ENCODE measurements at places on chromosomes 6 and 20. TPM values are rescaled to one million over a fixed set of nuclear protein-coding genes. Genes with fewer than 3 reads are reported as not detected.

Gene BMP7
- 0.10 TPM for polyA plus RNA-seq

Gene PCK1
- polyA plus RNA-seq = not detected

Gene PBOV1
- not detected for polyA plus RNA-seq

Gene CGA
- polyA plus RNA-seq = 0.18 TPM

Gene NMBR
- polyA plus RNA-seq = not detected

Gene FOXS1
- polyA plus RNA-seq = 0.99 TPM

Gene ZNF831
- polyA plus RNA-seq = not detected

Gene TP53INP2
- 4.9 TPM for polyA plus RNA-seq

Gene ZBTB2
- polyA plus RNA-seq = 6.7 TPM

Gene C6orf141
- not detected for polyA plus RNA-seq

Gene SAMHD1
- polyA plus RNA-seq = 5.9 TPM

Gene AGER
- polyA plus RNA-seq = 2.9 TPM

Gene GSTA3
- not detected for polyA plus RNA-seq

Gene RAB44
- polyA plus RNA-seq = 0.12 TPM

Gene KIF13A
- polyA plus RNA-seq = 23.1 TPM

Gene FAM209B
- polyA plus RNA-seq = not detected

Gene MEI4
- not detected for polyA plus RNA-seq

DNA sequence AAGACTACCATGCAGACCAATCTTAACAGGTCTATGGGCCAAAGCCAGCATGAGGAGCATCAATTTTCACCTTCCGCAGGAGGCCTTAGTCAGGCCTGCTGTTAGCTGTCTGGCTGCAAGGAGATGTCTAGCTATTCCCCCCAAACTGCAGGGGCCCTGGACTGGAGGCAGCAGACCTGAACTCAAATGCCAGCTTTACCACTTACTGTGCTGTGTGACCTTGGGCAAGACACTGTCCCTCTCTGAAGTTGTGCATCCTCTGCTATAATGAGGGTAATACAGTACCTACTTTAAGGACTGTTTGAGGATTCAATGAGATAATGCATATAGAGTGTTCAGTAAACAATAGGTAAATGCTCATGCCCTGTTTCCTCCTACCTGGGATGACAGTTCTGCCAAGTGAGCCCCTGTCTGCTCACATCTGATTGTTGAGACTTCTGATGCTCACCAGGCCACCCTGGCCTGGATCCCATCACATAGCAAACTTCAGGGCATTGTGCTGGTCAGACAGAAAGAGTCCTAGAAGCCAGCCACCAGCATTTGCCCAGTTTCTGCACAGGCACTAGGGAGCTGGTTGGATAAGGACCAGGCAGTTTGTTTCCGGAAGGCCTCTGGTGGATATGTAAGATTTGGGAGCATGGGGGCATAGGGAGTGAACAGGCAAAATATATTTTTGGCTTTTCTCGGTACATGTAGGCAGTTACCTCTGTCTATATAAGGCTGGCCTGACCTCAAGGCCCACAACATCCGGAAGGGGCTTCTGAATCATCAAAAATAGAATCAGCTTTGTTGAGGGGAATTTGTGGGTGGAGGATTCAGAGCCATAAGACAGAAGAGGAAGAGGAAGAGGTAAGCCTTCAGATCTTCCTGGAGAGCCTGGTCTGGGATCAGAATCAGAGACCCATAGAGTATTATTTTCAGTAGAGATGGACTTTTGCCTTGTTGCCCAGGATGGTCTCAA is 2.3 kb upstream of the OCSTAMP start:
- H3K4me3 ChIP-seq = no peak overlapping the region
- peaks cover 4% of the 10 kb centered on the region for H3K4me1 ChIP-seq
- no peak overlapping the region for H3K27ac ChIP-seq
- H3K36me3 ChIP-seq = no peaks in the 10 kb centered on the region
- H3K27me3 ChIP-seq = no peaks in the 10 kb centered on the region

GRCh38 chr20:4324611-4325243 is 309.4 kb upstream of the RNF24 start:
- H3K4me1 ChIP-seq = no peaks in the 10 kb centered on the region
- H3K27ac ChIP-seq = no peak overlapping the region
- no peak overlapping the region for H3K4me3 ChIP-seq
- H3K27me3 ChIP-seq = no peaks in the 10 kb centered on the region

GRCh38 chr6:133166766-133167165 is 74.4 kb upstream of the EYA4 start:
- H3K27ac ChIP-seq = no peak overlapping the region
- H3K27me3 ChIP-seq = no peaks in the 10 kb centered on the region
- no peaks in the 10 kb centered on the region for H3K36me3 ChIP-seq
- DNase-seq = no peak

DNA sequence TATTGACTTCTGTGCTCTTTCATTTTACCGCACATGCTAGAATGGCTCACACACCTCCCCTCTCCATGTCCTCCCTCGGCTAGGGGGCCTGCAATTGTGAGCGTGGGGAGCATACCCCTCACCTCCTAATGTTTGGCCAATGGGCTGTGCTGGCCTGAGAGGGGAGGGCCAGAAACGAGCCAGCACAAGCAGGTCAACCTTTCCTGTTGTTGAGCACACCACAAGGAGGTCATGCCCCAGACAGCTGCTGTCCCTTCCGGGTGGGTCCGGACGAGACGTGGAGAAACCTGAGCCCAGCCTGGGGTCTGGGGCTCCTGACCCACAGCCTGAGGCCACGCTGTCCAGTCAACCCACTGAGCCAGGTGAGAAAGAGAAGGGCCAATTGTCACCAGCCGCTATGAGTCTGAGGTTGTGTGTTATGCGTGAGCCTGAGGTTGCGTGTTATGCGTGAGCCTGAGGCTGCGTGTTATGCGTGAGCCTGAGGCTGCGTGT is 77.4 kb downstream of the TTLL2 start:
- H3K4me1 ChIP-seq = no peaks in the 10 kb centered on the region
- no peaks in the 10 kb centered on the region for H3K27me3 ChIP-seq
- no peaks in the 10 kb centered on the region for H3K36me3 ChIP-seq
- no peak for DNase-seq
- H3K27ac ChIP-seq = no peak overlapping the region

DNA sequence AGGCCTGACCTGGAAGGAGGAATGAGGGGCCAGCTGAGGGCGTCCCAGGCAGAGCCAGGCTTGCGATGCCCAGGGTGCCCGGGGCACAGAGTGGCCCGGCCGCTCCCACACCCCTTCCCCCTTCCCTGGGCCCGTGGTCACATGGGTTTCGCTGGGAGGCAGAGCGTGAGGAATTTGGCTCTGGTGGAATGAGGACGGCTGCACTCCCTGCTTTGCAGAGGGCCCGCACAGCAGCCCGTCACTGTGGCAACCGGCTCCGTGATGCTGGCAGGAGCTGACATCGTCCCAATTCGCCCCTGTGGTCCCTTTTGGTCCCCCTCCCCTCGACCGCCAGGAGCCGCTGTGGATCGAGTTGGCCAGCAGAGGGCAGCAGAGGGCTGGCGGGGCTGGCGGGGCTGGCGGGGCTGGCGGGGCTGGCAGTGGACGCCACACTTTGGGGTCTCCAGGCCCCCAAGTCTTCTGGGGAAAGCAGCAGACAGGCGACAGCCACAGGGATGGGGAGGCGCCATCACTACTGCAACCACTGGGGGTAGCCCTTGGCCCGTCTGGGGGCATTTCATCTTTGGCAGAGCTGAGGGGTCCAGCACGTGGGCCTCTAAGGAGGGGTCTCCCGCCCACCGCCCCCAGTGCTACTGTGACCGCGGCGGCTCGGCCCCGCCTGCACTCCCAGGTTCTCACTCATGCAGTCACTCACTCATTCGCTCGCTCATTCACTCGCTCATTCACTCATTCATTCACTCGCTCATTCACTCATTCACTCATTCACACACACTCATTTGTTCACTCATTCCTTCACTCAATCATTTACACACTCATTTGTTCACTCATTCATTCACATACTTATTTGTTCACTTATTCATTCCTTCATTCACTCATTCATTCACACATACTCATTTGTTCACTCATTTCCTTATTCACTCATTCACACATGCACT is 49.7 kb upstream of the BHLHE23 start:
- H3K27ac ChIP-seq = no peak overlapping the region
- DNase-seq = peak; percentile 89
- H3K4me1 ChIP-seq = peaks cover 12% of the 10 kb centered on the region

- H3K4me3 ChIP-seq = no peak overlapping the region
- DNase-seq = no peak
Observed at GRCh38 chr6:152160346-152160745, 352.9 kb downstream of the ESR1 start.

DNA sequence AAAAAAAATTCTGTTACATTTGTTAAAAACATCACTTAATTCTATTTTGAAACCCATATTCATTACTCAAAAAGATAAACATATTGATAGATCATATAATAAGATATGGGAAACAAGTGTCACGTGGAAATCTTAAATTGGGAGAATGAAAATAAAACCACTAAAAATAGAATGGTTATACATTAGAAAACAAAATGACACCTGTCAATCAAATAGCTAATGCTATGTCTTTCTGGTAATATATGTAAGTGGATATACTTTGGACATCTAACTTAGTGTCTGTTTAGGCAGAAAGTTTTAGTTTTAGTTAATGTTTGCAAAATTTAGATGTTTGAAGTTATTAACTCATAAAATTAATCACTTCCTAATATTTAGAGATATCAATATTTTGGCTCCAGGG is 95.1 kb upstream of the SIM1 start:
- no peak for DNase-seq
- peaks cover 19% of the 10 kb centered on the region for H3K36me3 ChIP-seq
- H3K27ac ChIP-seq = no peak overlapping the region
- H3K4me3 ChIP-seq = no peak overlapping the region
- H3K4me1 ChIP-seq = no peaks in the 10 kb centered on the region

- no peak overlapping the region for H3K27ac ChIP-seq
- DNase-seq = no peak
- H3K4me3 ChIP-seq = no peak overlapping the region
- no peaks in the 10 kb centered on the region for H3K27me3 ChIP-seq
Observed at GRCh38 chr20:49729780-49730179, 16.1 kb upstream of the B4GALT5 start.

DNA sequence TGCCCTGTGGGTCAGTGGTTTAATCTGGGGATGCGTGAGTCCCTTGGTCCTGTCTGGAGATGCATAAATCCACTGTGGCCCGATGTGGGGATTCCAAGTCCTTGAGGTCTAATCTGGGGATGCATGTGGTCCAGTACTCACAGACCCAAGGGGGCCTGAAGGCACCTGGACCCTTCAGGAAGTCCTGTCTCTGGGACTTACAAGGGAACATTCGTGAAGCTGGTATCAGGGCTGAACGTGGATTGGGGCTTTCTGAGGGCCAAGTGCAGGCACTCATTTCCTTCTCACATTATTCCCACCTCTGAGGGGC is 25.2 kb upstream of the GTSF1L start:
- DNase-seq = no peak
- no peaks in the 10 kb centered on the region for H3K27me3 ChIP-seq
- no peak overlapping the region for H3K27ac ChIP-seq
- H3K4me3 ChIP-seq = no peak overlapping the region
- H3K4me1 ChIP-seq = peaks cover 3% of the 10 kb centered on the region

DNA sequence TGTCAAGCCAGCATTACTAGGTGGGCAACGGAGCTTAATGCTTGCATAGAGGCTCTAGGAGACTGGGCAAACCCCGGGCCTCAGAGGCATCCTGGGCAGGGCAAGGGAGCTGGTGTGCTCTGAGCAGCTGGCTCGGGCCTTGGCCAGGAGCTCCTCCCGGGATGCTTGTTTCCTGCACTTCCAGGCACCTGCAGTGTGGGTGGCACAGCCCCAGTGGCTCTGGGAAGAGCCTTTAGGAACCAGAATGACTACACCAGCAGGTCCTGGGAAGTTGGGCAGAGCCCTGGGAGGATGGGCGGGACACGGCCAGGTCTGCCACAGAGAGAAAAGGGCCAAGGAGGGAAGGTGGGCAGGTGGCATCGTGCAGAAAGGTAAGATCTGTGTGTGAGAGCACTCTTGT is 80.4 kb upstream of the CD93 start:
- H3K27me3 ChIP-seq = no peaks in the 10 kb centered on the region
- DNase-seq = no peak
- no peak overlapping the region for H3K4me3 ChIP-seq
- no peaks in the 10 kb centered on the region for H3K36me3 ChIP-seq
- no peak overlapping the region for H3K27ac ChIP-seq

GRCh38 chr6:145823328-145823944 is 8.8 kb upstream of the FBXO30 start:
- no peaks in the 10 kb centered on the region for H3K27me3 ChIP-seq
- no peak overlapping the region for H3K4me3 ChIP-seq
- no peaks in the 10 kb centered on the region for H3K36me3 ChIP-seq
- DNase-seq = no peak
- H3K4me1 ChIP-seq = no peaks in the 10 kb centered on the region
- H3K27ac ChIP-seq = no peak overlapping the region

- no peak overlapping the region for H3K27ac ChIP-seq
- no peaks in the 10 kb centered on the region for H3K36me3 ChIP-seq
- H3K4me1 ChIP-seq = no peaks in the 10 kb centered on the region
- H3K27me3 ChIP-seq = no peaks in the 10 kb centered on the region
- DNase-seq = no peak
Observed at GRCh38 chr6:66638518-66638917, 931.5 kb upstream of the EYS start.

DNA sequence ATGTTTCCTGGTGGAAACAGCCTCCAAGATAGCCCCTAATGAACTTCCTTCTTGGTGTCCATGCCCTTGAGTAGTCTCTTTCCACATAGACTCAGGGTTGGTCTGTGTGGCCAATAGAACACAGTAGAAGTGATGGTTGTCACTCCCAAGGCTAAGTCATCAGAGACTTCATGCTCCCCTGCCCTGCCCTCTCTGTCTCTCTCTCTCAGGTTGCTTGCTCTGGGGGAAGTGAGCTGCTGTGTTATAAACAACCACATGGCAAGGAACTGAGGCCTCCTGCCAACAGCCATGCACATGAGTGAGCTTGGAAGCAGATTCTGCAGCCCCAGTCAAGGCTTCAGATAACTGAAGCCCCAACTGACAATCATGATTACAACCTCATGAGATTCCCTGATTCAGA is 85.3 kb upstream of the SLC22A16 start:
- no peak for DNase-seq
- no peaks in the 10 kb centered on the region for H3K27me3 ChIP-seq
- no peak overlapping the region for H3K4me3 ChIP-seq
- H3K27ac ChIP-seq = no peak overlapping the region

DNA sequence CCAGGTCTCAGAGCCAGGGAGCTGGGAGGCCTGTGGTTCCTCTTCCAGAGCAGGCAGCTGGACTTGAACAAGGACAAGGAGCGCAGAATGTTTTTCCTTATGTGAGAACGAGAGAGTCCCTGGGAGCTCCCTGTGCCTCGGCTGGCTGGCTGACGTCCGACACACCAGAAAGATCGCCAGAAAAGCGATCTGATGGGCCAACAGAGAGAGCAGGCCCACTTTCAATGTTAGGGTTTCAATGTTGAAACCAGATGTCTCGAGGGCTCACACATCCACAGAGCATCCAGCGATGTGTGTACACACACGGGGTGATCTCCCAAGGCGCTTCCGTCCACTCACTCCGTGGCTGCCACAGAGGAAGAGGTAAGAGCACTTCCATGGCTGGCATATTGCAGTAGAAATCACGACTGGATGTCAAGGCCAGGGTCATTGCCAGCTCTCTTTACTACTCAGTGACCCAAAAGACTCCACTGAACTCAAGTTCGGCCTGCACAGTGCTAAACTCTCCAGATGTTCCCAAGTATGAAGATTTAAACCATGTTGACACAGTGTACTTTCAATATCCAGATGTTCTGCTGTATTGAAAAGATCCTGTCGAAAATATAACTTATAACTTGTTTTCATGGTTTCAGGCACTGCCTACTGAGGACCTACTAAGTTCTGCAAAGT is 70.8 kb upstream of the FOXC1 start:
- no peak overlapping the region for H3K4me3 ChIP-seq
- no peak overlapping the region for H3K27ac ChIP-seq
- no peaks in the 10 kb centered on the region for H3K4me1 ChIP-seq
- H3K36me3 ChIP-seq = no peaks in the 10 kb centered on the region
